ENCODE measurements at places on chromosomes 11 and 22. TPM values are rescaled to one million over a fixed set of nuclear protein-coding genes. Genes with fewer than 3 reads are reported as not detected.

Gene OR4B1
- not detected for total RNA-seq

Gene MFNG
- 4.5 TPM for total RNA-seq

Gene MGAT3
- total RNA-seq: 1.8 TPM

Gene SELENOM
- 59.8 TPM for total RNA-seq

Gene SUN2
- 108 TPM for total RNA-seq

Gene KRTAP5-7
- total RNA-seq: 4.8 TPM

Gene RASGRP2
- total RNA-seq: 5.3 TPM

Gene CD3E
- not detected for total RNA-seq

DNA sequence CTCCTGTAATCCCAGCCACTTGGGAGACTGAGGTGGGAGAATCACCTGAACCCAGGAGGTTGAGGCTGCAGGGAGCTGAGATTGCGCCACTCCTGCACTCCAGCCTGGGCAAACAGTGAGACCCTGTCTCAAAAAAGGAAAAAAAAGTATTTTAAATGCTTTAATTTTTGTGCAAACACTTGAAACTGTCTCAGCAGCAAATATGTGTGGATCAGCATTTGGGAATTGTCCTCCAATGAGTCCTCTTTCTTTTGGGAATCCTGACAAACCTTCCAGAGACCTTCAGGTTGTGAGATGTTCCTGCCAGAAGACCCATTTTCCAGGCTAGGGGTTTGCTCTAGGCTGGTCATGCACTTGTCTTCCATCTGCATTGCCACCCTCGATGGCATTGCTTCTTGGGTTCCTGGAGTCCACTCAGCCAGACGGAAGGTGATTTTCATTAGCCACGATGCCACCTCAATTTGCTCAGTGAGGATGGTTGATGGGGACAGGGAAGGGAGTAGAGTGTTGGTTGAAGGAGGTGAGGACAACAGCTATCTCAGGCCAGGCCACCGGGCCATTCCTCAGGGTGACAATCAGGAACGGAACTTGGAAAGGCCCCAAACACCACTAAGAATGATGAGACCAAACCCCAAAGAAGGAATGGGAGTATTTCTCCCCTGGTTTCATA, 55.4 kb downstream of the ST14 start:
- H3K27me3 ChIP-seq: peaks cover 4% of the 10 kb centered on the region
- no peak for DNase-seq
- H3K4me3 ChIP-seq: no peak overlapping the region
- peaks cover 10% of the 10 kb centered on the region for H3K4me1 ChIP-seq

- H3K27ac ChIP-seq: no peak overlapping the region
- H3K27me3 ChIP-seq: no peaks in the 10 kb centered on the region
- H3K4me1 ChIP-seq: peaks cover 47% of the 10 kb centered on the region
- H3K36me3 ChIP-seq: no peaks in the 10 kb centered on the region
Observed at GRCh38 chr22:36430863-36431262, 43.1 kb upstream of the MYH9 start.

DNA sequence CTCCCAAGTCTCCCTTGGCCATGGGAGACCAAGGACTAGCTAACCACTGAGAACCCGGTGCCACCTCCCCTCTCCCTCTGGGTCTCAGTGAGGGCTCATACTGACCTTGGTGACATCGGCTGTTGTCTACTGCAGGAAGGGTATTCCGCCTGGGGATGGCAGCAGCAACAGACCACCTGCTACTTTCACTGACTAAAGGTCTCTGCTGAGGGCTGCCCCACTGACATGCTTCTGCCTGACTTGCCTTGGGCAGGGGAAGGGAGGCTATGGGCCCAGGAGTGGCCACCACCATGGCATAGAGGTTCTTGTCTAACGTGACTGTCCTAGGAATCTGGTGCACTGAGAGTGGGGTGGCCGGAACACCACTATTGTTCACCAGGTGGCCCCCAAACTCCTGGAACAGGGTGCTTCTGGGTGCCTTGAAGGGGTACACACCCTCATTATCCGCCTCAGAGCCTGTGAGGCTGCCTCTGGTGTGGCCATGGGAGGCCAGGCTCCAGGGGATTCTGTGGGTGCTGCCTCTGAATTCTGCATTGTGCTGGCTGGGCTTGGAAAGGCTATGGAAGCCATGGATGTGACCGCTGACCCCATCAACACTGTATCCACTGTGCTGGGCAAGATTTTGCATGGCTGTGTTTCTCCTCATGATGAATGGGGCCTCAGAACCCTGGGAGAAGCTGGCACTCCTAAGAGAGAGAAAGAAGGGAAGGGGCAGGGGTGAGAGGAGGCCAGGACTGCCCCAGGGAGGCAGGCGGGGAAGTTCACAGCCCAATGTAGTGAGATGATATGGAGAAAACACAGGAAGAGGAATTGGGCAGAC, 38.3 kb downstream of the GAB4 start:
- H3K27me3 ChIP-seq: no peaks in the 10 kb centered on the region
- no peak overlapping the region for H3K4me3 ChIP-seq
- no peaks in the 10 kb centered on the region for H3K4me1 ChIP-seq
- peak; percentile 14 for DNase-seq
- no peak overlapping the region for H3K27ac ChIP-seq

GRCh38 chr11:83671289-83671688, 385.1 kb upstream of the CCDC90B start:
- H3K4me1 ChIP-seq: no peaks in the 10 kb centered on the region
- DNase-seq: no peak
- H3K36me3 ChIP-seq: no peaks in the 10 kb centered on the region

DNA sequence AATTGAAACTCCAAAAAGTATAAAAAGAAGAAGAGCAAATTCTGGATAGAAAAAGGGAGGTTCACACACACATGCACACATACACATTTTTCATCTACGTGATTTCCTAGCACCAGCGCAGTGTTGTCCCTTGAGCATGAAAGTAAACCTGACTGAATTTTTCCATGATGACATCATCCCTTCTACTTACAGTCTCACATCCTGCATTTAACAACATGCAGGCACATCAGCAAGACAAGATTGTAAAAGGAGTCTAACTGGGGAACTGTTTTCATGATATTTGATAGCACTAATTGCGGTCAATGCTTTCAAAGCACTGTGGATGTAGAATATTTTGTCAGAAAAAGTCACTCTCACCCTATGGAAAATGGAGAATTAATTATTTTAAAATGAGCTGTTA, 36.6 kb downstream of the GAS2 start:
- no peak for DNase-seq
- H3K4me1 ChIP-seq: peaks cover 4% of the 10 kb centered on the region
- H3K4me3 ChIP-seq: no peak overlapping the region
- no peak overlapping the region for H3K27ac ChIP-seq
- no peaks in the 10 kb centered on the region for H3K36me3 ChIP-seq

DNA sequence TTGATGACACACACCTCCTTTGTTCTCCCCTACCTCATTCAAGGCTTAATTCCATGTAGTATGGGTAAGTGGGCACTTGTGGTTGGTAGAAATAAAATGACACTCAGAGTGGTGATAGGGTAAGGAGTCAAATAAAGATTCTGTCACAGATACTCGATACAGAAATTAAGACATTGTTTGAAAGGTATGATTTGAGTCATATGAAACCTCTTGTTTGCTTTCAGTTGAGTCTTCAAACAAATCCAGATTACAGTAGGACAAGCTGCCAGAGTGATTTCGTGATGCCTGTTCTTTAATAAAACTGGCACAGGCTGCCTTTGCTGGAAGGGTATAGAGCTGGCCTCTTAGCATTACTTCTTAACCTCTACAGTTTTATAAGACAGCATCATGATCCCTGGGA, 182.4 kb downstream of the SPON1 start:
- H3K4me1 ChIP-seq: peaks cover 4% of the 10 kb centered on the region
- no peak for DNase-seq
- H3K27me3 ChIP-seq: no peaks in the 10 kb centered on the region
- H3K27ac ChIP-seq: no peak overlapping the region
